ENCODE measurements at places on chromosomes 11 and 22.

DNA sequence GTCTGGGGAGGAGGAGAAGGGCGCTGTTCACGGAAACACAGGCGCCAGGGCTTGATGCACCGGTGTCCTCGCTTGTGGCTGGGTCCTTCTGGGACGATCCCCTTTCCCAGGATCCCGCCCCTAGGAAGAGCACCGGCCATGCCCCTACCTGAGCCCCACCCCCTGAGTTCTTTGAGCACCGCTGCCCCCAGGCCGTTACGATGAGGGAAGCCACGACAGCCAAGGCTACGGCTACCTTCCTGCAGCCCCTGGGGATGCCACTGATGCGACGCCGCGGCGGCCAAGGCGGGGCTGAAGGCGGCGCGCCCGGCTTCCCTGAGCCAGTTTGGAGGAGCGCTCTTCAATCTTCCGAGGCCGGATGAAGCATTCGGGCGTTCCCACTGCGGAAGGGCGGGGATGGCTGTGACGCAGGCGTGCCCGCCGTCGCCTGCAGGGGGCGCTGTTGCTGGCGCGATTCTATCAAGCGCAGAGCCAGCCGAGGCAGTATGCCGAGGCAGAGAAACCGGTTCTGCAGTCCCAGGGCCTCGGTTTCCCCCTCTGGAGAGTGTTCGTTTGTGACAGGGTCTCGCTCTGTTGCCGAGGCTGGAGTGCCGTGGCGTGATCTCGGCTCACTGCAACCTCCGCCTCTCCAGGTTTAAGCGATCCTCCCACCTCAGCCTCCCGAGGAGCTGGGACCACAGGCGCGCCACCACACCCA is 9.7 kb upstream of the NEFH start:
- DNase-seq, result peak; percentile 64

DNA sequence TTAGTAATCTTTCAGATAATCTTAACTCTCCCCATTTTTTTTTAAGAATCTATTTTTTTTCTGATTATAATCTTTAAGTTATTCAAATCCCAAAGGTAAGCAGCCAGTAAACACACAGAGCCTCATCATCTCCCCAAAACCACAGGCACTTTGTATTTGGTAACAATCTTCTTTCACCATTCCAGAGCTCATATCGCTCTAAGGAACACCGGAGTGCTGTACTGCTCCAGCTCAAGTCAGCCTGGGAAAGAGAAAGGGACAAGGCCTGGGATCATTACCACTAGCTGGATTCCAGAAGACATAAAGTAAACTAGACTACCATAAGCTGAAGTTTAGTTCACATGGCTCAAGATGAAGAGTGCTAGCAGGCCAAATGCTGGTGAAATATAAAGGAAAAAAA is 73.0 kb upstream of the APOA1 start:
- DNase-seq, result no peak

- no peak for DNase-seq
These were observed 20.8 kb upstream of the CHKA start for GRCh38 chr11:68142028-68142412.

DNA sequence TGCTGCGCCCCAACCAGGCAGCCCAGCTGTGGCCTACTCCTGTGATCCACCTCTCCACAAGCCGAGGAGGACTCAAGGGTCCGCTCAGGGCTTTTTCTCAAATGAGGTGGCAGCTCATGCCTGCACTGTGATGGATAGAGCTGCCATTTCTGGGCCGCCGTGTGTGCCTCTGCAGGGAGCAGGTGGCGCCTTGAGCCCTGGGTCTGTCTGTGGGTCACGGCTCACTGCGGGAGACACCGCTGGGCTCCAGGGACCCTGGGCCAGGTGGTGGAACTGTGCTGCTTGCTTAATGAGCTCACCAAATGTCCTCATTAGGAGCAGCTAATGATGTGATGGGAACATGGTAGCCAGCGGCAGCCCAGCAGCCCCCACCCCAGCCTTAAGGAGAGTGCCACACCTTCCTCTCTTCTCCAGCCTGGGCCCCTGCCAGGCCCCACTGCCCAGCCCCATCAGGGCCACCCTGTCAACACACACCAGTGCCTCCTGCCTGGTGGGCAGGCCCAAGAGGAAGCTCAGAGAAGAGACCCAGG is 50.8 kb downstream of the DHCR7 start:
- DNase-seq, result no peak

DNA sequence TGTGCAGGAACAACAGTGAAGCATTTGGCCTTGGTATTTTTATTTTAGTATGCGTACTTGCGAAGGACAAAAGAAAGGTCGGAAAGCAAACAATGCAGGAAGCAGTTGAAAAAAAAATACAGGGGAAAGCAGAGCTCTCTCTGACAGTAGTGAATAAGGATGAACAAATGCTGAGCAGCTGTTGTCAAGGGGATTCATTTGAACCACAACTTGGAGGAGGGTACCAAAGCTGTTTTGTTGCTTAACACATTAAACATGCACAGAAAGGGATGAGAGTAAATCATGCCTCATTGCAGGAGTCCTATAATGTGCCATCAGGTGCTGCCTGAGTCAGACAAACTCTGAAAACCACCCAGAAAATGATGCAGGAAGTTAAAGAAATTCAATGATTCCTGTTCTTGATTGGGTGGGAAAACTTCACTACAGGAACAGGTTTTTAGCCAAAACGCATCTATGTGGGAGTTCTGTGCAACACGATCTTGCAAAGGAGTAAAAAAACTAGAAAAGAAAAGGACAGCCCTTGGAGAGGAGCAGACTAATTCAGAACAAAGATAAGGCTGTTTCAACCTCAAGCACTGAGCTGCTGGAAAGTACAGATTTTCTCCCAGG is 2113.5 kb downstream of the LRRC4C start:
- no peak for DNase-seq

GRCh38 chr11:71979094-71979493 is 19.6 kb upstream of the IL18BP start:
- no peak for DNase-seq

- no peak for DNase-seq
These were observed 18.8 kb upstream of the AMOTL1 start for GRCh38 chr11:94749369-94749768.

- DNase-seq, result no peak
These were observed 33.4 kb upstream of the APOL5 start for GRCh38 chr22:35684270-35684700.

All from effector memory CD8-positive, alpha-beta T cell (primary cell).